ENCODE measurements at places on chromosomes 1 and 21.

DNA sequence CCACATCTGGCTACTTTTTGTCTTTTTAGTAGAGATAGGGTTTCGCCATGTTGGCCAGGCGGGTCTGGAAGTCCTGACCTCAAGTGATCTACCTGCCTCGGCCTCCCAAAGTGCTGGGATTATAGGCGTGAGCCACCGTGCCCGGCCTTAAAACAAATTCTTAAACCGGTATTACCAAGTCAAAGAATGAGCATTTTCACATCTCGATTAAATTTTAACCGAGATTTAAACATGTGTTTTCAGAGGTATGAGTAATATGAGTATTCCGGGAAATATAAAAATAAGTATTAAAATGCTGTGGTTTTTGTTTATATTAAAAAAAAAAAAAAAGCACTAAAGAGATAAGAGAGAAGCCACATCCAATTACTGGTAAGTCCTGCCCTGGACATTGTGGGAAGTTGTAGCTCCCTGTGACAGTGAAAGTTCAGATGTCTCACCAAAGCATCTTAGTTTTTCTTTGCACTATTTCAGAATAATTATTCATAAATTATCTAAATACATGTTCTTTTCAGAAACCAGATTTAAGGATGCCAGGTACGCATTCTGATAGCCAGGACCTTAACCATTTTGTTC, 24.9 kb downstream of the ZNF281 start:
- no peak for DNase-seq

DNA sequence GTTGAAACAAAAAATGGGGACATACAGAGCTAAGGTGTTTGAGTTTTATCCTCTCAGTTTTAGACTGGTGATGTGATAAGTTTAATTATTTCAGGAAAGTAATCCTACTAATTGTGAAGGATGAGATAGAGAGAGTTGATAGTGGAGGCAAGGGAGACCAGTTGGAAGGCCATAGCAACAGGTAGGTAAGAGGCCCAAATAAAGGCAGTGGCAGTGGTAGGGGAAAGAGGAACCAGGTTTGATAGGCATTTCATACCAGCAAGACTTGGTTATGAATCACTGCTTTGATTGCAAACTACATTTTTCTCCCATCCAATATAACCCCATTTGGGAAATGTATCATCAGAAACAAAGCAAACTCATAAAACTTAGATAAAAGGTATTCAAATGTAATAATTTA, 63.1 kb upstream of the SH3GLB1 start:
- DNase-seq: no peak

DNA sequence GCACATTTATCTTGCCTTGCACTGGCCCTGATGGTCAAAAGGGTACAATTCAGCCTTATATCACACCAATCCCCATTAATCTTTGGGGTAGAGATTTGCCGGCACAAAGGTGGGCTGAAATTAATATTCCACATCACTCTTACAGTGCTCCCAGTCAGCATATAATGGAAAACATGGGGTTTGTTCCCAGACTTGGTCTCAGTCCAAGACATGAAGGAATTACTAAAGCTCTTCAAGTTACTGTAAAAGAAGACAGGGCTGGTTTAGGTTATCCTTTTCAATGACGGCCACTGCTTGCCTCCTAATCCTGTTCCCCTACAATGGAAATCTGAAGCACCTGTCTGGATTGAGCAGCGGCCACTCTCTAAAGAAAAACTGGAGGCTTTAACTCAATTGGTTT, 160.7 kb downstream of the IER5 start:
- no peak for DNase-seq

- peak; percentile 73 for DNase-seq
Measured at GRCh38 chr1:201042779-201043461, 19.4 kb upstream of the KIF21B start.

GRCh38 chr1:72936942-72937341, 654.6 kb upstream of the NEGR1 start:
- no peak for DNase-seq

- no peak for DNase-seq
Measured at GRCh38 chr1:29970747-29971325, 734.5 kb downstream of the PTPRU start.

- peak; percentile 37 for DNase-seq
Measured at GRCh38 chr21:32806810-32807386, 35.3 kb upstream of the PAXBP1 start.

DNA sequence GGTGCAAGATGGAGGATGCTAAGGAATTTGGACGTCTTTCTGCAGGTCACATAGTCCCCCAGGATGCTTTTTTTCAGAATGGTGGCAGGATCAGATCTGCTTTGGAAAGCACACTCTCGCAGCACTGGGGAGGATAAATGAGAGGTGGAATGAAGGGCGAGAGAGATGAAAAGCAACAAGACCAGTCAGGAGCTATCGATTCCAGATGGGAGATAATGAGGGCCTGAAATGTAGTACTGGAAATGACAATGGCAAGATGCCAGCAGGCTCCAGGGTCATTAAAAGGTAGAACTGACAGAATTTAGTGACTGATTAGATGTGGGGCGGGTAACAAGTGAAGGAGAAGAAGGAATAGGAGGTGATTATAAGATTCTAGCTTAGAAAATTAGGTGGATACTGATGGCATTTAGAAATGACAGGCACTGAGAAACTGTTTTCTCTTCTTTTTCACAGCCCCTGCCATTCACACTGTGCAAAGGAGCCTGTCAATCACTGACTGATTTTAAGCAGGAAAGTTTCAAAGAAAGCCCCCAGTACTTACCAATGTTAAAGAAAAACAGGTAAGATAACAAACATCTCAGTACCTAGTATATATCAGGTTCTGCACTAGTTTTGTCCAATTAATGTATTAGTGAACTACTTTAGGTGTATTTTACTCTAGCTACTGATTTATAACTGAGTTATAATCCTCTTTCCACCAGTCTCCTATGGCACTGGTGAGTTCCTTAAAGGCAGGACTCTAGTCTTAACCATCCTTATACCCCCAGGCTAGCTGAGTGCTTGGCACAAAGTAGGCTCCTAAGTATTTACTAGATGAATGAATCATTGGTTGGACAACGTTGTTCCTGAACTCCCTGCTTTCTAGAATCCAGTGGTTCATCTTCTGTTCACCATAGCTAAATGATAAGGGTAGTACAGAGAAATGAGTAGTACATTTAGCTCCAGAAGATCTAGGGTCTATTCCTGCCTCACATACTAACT, 9.2 kb downstream of the PIGM start:
- DNase-seq: no peak

GRCh38 chr1:153928791-153929341, 6.1 kb upstream of the GATAD2B start:
- no peak for DNase-seq

DNA sequence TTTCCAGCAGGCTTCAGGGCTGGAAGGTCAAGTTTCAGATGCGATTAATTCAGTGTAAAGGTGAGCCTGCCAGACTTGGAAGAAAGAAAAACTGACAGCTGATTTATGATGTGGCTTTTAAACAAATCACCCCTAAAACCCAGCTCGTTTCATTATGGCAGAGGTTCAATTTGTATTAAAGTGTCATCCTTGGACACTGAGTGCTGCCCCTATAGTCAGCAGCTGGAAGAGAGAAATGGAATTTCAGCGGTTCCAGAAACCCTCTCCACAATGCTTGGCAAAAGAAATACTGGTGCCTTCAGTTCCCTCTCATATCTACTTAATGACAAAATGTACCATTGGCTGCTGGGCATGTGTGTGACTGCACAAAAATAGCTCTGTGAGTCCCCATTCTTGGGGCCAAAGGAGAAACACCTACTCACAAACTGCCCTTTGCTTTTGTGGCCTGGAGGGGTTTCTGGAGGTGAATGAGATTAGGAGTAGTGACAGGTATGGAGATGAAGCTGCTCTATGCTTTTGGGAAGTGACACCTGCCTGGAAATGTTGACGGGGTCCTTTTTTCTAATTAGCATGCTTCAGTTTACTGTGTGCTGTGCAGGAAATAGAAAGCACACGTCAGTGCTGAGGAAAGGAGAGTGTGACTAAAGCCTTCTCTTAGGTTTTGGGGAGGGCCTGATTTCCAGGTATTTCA, 95.1 kb upstream of the TSPAN2 start:
- DNase-seq: no peak

DNA sequence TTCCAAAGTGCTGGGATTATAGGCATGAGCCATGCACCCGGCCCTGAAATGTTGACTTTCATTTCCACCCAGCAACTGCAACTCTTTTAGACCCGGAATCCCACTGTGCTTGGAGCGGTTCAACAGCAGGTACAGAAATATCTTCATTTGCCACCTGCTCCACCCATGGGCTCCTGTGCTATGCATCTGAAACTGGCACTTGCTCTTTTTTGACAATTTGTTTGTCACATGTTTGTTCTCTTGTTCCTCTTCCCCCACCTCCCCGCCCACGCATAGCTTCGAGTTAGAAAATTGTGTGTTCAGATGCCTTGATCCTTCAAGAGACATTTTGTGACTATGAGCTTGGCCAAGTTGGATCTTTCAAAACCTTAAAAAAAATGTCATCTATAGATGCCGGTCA, 2.4 kb upstream of the IFNLR1 start:
- DNase-seq: peak; percentile 42

GRCh38 chr1:209748620-209749019, 7.2 kb upstream of the TRAF3IP3 start:
- DNase-seq: no peak

GRCh38 chr1:226651041-226651731, 87.9 kb downstream of the ITPKB start:
- no peak for DNase-seq

- DNase-seq: no peak
Measured at GRCh38 chr1:164858096-164858632, 299.2 kb downstream of the PBX1 start.

- DNase-seq: no peak
Measured at GRCh38 chr21:30625449-30626165, 5.2 kb downstream of the KRTAP20-4 start.

- peak; percentile 57 for DNase-seq
Measured at GRCh38 chr1:1628754-1629429, 3.1 kb upstream of the MMP23B start.

- DNase-seq: no peak
Measured at GRCh38 chr1:213986020-213986924, 1.5 kb upstream of the PROX1 start.

DNA sequence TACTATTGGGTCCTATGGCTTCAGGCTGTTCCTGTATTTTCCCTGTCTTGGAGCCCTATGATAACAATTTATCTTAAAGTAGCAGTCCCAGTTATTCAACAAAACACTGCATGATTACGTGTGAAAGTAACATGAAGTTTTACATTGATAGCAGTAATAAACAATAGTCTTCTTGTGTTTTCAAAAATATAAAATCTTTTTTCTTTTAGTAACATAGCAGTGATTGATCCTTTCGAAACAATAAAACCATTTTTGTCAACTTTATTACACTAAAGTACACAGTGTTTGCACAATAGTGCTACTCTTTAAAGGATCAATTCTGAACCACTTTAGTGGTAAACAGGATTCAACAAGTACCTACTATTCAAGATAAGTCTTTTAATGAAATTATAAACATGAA, 90.6 kb downstream of the GPATCH2 start:
- no peak for DNase-seq

- no peak for DNase-seq
Measured at GRCh38 chr1:104648269-104648691, 898.6 kb downstream of the AMY1C start.

DNA sequence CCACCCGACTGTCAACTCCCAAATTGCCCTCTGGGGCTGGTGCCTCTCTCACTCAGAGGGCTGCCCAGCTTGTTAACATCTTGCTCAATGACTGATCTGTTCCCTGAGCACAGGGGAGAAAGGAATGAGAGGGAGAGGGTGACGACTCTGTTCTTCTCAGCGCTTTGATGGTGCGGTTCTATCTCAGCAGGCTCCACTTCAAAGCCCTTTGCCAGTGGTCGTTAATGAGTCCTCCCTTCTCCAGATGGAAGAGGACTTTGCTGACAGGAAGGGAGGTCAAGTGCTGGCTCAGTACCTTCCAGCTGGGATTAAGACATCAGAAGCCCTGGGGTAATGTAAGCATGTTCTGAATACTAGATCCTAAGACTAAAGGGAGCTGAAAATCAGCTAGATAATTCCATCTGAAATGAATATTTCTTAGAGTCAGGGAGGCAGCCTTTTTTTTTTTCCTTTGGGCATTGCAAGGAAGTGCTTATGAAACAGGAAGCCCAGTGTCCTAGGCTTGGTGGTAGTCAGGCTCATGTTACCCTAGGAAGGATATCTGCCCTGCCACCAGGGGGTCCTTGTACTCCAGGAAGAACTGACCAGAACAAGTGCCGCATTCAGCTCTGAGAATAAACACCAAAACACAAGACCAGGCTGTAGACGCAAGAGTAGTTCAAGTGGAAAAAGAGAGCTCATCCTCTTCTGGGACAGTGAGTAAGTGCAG, 4.7 kb downstream of the FMOD start:
- DNase-seq: no peak

DNA sequence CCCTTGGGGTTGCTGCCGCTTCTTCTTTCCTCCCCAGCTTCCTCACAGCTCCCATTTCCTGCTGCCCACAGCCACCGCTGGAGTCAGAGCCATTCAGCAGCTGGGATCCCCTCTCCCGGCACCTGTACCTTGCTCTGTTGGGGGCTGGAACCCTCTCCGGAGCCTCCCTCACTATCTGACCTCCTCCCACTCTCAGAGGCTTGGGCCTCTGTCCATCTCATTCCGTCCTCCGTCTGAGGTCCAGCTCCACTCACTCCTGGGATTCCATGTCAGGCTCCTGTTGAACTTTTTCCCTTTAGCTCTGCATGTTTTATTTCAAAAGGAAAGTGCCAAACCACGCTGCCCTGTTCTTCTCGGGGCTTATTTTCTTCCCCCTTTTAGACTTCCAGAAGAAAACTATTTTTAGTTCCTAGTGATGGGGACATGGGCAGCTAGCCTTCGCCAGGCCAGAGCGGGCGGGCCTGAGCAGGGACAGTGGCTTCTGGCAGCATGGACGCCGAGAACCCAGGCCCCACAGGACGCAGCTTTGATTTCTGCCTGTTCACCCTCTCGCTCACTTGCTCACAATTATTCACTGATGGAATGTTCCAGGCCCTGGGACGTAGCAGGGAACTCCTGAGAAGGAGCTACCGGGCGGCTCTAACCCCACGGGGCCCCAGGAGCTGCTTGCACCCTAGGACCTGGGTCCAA, 79.2 kb downstream of the ARHGEF10L start:
- DNase-seq: no peak

DNA sequence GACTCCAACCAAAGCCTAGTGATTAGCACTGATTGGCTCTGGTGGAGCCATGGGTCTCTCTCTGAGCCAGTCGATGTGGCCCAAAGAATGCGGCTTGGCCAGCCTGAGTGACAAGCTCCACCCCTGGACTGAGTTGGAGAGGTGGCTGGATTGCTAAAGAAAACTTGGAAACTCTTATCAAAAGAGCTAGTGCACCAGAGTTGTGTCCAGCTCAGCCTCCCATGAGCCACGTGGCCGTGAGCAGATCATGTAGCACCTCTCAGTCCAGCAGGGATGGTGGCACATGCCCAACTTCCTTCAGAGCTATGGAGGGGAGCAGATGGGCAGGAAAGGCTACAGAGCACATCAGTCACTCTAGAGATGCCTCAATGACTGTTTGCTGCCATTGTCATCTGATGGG, 142.8 kb upstream of the VAMP3 start:
- DNase-seq: no peak

DNA sequence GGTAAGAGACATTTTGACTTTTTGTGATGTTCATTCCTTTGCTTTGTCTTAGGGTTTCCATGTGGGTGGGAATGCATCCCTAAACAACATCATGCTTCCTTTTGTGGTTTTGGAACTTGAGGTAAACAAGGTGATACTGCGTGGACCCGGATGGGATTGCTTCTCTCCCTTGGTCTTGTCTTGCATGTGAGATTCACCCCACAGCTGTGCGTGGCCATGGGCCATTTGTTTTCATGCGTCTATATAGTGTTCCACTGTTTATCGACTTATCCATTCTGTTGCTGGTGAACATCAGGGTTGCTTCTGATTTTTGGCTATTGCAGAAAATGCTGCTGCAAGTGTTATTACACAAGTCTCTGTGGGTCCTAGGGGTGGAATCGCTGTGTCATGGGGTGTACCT, 21.1 kb downstream of the CRYAA start:
- DNase-seq: peak; percentile 4
